Amniotic epithelial cell (primary cell): ENCODE measurements at places on chromosomes 2 and 18.

- no peak for DNase-seq
Observed at GRCh38 chr2:63822478-63822877, 19.2 kb upstream of the UGP2 start.

DNA sequence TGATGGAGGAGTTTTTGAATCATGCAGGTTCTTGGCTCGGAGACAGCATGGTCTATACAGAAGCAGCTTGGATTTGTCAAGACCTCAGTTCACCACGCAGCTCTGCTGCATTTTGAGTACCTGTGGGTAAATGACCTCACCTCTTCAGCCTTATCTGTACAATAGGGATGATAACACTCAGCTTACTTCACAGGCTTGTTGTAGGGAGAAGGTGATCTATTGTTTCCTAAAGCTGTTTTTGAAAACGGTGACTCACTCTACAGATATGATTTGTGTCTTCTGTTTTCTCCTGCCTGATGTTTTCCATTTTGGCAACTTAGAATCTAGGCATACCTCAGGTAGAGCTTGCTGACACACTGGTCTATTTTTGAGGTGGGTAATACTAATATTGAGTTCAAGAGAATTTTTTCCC lies 80.3 kb downstream of the FMNL2 start:
- DNase-seq, result peak; percentile 88

DNA sequence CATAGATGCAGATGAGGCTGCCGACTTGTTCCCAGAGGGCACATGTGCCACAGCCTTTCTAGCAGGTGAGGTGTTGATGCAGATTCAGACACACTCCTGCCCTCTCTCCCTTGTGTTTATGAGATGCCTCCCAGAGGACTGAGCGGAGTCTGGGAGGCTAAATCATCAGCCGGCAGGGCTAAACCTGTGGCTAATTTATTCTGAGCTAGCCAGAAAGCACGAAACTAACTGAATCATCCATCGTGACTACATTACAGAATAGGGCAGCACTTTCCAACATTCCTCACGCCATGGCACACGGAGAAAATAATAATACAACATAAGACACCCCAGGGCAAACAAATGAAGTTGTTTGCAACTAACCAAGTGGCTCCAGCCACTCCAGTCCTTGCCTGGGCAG lies 101.7 kb upstream of the FZD7 start:
- peak; percentile 10 for DNase-seq

GRCh38 chr18:8049147-8049546 lies 482.0 kb downstream of the PTPRM start:
- no peak for DNase-seq

- DNase-seq, result peak; percentile 92
Observed at GRCh38 chr2:240433973-240434727, 1.3 kb upstream of the GPC1 start.

DNA sequence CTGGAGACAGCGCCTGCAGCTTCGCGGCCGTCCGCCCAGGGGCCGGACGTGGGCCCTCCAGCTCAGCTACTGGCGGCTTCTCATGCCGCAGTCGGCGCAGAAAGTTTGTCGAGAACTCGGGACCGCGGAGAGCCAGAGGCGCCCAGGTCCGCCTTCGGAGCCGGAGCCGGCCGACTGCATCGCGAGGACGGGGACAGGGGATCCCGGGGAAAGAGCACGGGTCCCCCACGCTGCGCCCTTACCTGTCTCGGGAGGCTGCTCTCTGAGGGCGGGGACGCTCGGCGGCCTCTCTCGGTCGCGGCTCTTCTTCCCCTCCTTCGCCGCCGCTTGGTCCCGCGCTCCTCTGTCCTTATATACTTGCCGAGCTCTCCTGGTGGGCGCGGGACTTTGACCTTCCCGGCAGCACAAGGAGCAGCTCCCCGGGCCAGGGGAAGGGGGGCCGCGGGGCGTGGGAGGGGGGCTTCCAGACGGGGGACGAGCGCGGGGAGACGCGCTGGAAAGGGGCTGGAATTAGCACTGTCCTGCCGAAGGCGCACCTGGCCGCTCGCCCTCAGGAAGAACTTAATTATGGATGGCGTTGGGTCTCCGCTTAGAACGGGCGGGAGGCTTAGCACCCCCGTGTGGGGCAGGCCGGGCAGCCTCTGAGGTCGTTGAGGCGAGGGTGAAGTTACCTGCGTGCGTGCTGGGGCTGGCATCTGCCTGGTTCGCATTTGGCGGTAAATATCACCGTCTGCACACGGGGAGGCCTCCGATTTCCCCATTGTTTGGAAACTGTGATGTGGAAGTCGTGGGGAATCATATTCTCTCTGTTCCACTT lies at the start of gene POMC:
Gene POMC, minus strand, starts transcription at position 325 of the 817 bp plus-strand sequence. CDS start 3,808 bp downstream, outside the sequence.
- peak; percentile 7 for DNase-seq

GRCh38 chr2:184534986-184535385 lies 63.3 kb upstream of the ZNF804A start:
- DNase-seq, result no peak

GRCh38 chr2:224816816-224817215 lies 100.7 kb upstream of the CCDC195 start:
- DNase-seq, result peak; percentile 89

DNA sequence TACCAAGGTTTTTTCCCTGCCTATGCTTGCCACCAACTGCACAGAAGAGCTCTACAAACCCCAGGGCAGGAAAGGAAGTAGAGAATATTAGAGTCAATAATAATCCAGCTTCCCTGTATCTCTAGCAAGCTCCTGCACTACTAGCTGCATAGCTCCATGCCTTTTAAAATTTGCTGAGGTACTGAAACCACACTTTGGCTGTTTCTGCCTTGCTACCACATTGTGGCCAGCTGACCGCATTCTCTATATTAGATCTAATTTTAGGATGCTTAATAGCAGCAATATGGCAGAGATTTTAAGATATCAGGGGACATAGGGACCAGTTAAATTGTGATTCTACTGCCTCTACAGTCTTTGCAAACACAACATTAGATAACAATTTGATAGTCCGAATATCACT lies 534.6 kb downstream of the MBD2 start:
- DNase-seq, result no peak

DNA sequence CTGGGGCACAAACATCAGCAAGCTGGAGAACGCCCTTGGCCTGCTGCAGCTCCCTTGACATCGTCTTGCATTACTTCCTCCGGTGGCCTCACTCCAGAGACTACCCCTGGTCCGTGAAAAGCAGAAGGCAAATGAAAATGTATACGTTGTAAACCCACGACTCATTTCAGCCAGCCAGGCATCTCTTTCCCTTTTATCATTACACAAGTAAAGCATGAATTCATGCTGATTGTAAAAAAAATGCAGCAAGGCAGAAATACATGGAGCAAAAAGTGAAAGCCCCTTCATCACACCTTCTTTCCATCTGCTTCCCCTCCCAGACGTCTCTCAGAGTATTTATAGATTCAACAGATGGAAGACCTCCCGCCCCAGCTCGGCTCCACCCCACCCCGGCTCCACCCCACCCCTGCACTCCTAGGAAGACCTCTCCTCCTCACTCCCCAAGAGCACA lies 41.6 kb upstream of the RALBP1 start:
- no peak for DNase-seq

DNA sequence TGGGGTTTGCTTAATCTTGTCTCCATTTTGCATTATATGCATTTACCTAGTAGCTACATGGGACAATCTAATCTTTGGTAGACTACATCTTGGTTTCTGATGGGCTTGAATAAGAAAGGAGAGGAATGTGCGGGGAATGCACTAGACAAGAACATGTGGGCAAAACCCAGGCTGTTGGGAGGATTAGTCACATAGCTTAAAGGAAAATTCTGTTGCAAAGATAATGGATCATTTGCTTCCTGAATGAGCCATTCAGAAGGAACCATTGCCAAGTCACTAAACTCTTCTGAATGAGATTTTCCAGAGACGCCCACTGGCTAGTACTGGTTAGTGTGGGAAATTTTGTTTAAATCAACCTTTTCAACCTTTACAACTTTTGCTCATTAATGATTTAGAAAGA lies 84.8 kb downstream of the OSBPL6 start:
- peak; percentile 97 for DNase-seq

DNA sequence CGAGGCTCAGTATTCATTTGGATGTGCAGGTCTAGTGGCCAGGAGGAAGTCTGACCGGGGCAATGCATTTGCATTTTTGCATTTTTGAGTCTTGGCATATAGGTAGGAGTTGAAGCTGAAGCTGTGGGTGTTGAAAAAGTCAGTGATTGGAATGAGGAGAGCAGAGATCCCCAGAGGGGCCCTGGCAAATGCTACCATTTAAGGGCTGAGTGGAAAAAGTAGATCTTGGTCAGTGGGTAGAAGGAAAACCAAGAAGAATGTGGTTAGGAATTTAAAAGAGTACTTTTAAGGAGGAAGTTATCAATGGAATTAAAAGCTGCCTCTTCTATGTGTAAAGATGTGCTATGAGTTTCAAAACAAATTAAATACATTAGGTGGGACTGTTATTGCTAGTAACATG lies 143.0 kb downstream of the ZEB2 start:
- DNase-seq, result no peak

- no peak for DNase-seq
Observed at GRCh38 chr18:476251-476664, 24.2 kb downstream of the COLEC12 start.

- DNase-seq, result no peak
Observed at GRCh38 chr2:106114166-106114565, 79.9 kb downstream of the UXS1 start.

GRCh38 chr2:25252291-25253152 lies 84.1 kb upstream of the POMC start:
- DNase-seq, result peak; percentile 52

DNA sequence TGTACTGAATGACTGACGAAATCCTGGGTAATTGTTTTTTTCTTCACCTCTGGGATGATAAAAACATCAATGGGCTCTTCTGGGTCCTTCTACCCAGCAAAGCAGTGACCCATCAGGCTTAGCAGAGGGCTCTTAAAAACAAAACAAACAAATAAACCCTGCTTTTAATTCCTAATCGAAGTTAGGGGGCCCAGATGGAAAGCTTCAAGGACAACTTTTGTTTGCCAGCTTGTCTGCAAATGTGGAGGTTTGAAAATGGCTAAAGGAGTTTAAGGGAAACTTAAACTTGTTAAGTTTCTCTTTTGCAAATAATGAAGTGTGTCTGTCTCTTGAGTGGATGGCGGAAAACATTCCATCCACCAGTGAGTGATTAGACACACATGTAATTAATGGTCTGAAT lies 327.2 kb downstream of the SATB2 start:
- no peak for DNase-seq
